ENCODE measurements at places on chromosomes 11 and 22.
A peak's percentile ranks its signal among the peaks of the same experiment; 100 is the strongest.

GRCh38 chr11:80284946-80285785, 844.3 kb upstream of the TENM4 start:
- DNase-seq: no peak

GRCh38 chr11:117996058-117996457, 9.9 kb downstream of the IL10RA start:
- no peak for DNase-seq

- DNase-seq: no peak
Observed at GRCh38 chr22:19983741-19984140, 32.9 kb downstream of the ARVCF start.

DNA sequence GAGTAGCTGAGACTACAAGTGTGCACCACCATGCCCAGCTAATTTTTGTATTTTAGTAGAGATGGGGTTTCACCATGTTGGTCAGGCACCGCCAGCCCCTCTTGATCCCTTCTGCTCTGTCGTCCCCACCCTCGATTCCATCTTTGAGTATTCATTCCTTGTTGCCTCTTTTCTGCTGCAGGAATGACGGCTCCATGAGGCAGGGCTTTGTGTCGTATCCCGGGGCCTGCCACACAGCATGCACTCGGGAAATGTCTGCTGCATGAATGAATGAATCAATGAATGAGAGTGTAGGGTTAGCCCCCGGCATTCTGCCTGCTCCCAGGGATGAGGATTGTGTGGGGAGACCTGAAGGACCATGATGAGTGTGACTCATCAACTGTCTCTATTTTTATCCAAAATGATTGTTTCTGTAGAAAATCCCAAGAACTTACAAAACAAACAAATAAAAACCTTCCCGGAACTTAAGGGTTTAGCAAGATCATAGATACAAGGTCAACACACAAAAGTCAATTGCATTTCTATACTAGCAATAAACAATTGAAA, 54.6 kb upstream of the SLC22A12 start:
- no peak for DNase-seq

DNA sequence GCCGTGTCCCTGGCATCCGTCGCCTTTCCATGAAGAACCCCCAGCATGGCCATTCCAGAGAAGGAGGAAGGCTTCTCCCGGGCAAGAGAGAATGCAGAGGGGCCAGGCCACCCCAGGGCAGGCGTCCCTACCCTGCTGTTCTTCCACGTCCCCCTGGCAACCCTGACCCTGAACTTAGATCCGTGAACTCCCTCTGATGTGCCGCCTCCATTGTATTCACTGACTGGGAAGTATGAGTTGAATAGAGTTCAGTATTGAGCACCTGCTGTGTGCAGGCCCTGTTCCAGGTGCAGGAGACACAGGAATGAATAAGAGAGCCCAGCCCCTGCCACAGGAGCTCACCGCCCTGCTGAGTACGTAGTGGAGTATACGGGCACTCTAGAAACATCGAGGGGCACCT, 29.1 kb upstream of the RELT start:
- DNase-seq: no peak

DNA sequence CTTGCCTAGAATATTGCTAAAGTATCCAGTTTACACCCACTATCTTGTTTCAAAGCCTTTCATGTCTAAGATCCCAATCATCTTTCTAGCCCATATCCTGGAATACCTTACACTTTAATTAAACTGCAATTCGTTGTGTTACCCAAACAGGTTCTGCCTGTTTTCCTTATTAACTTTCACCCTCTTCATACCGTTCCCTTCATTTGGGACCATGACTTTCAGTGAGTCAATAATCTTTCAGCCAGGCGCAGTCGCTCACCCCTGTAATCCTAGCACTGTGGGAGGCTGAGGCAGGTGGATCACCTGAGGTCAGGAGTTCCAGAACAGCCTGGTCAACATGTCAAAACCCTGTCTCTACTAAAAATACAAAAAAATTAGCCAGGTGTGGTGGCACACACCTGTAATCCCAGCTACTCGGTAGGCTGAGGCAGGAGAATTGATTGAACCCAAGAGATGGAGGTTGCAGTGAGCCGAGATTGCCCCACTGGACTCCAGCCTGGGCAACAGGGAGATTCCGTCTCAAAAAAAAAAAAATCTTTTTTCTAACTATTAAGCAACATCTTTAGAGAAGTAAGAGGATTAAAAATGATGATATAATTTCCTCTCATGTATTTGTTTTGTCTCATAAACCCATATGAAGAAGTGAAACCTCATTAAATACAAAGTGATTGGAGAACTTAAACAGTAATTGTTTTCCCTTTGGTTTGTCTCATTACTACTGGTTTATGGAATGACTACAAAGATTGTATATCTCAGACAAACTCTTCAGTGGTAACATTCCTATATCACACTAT, 20.7 kb downstream of the DMC1 start:
- DNase-seq: no peak

- no peak for DNase-seq
Observed at GRCh38 chr11:46674463-46675287, 25.7 kb downstream of the ARHGAP1 start.

GRCh38 chr22:49956914-49957825, 3.4 kb upstream of the PIM3 start:
- DNase-seq: no peak

DNA sequence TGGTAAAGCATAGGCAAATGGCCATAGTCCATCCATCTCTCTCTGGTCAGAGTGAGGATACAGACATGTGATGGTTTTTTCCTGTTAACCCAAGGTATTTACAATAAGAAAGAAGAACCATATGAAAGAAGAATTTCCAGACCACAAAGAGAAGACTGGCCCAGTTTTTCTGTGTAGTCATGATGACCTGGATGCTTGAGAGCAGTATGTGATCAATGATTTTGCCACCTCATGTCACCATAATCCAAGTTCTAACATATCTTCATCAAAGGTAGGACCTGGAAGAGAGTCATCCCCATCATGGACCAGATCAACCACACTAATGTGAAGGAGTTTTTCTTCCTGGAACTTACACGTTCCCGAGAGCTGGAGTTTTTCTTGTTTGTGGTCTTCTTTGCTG, at the start of gene OR4D6:
Gene OR4D6, plus strand, starts transcription at position 301 of the 400 bp plus-strand sequence. Its CDS starts 0 bp downstream, at position 301.
- no peak for DNase-seq

GRCh38 chr11:75565221-75565814, 3.3 kb downstream of the SERPINH1 start:
- no peak for DNase-seq

DNA sequence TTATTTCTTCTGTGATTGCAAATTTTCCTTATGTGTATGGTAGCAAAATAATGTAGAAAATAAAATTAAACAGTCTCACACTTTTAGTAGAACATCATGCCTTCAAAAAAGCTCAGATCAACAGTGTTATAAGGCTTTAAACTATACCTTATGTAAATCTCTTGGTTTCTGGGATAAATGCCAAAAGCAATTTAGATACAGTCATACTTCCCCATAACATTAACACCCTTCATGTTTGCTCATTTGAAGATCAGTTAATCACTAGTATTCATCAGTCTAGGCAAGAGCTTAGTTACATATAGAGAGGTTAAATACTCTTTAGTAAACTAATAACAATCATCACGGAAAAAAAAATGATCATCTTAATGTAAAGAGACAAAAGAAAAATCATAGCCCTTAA, 421.8 kb upstream of the ANO3 start:
- DNase-seq: no peak

DNA sequence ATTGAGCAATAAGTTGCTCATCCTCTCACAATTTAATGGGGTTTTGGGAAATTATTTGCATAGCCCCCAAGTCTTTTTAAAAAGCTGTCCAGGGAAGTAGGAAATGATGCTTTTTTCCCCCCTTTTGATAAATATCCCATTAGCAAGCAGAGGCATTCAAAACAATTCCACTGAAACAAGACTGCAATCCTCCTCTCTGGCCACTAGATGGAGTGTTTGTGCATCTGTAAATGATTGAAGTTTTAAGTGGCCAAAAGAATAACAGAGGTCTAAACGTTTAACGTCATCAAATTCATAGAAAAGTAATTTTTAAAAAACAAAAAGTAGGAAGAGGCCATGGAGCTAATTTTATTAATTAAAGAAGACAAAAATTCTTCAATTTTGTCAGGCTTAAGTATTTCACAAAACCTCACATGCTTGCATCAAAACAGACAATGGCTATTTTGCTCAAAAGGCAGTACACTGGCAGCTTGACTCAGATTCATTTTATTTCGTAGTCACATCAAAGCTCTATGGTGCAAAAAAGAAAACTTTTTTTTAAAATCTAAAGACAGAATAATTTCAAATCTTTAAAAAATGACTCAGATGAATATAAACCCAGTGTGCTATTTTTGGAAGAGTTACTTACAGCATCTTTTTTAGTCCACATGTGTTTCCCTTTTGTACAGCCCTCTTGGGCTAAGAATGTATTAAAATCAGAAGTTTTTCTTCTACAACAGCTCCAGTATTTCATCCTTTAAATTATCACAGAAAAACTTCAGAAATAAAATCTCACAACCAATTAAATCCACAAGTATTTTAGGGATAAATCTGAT, 17.8 kb downstream of the CHORDC1 start:
- no peak for DNase-seq

DNA sequence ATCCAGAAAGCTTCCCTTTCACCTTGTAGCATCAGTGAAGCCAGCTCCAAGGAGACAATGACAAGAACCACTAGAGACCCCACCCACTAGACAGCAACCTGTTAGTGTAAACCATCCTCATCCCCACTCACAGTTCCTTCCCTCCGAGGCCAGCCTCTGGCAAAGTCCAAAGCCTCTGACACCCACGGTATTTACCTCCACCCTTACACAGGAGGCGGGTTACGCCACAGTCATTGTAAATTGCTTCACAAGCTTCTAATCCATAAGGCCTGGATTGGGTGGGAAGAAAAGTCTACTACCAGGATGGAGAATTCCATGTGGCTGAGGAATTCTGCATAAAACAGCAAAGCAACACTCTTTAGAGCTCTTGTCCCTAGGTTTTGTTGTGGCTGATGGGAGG, 287.4 kb downstream of the BUD13 start:
- no peak for DNase-seq

- DNase-seq: peak; percentile 61
Observed at GRCh38 chr11:72683782-72684200, 9.6 kb upstream of the PDE2A start.

DNA sequence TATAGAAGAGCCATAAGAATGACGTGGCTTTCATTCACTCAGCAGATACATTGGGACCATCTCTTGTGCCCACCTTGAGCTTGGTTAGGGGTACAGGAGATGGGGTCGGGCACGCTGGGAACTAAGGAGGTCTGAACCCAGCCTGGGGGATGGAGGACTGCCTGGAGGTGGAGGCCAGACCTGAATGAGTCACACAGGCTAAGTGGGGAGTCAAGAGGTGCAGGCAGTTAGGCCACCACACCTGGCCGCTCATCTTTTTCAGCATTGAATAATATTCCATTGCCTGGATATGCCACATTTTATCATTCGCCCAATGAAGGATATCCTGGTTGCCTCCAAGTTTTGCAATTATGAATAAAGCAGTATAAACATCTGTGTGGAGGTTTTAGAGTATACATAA, 3.8 kb upstream of the PPIL2 start:
- no peak for DNase-seq

- no peak for DNase-seq
Observed at GRCh38 chr11:67290801-67291200, 1.7 kb downstream of the ANKRD13D start.

GRCh38 chr11:69437001-69437875, 44.2 kb upstream of the LINC01488 start:
- no peak for DNase-seq

DNA sequence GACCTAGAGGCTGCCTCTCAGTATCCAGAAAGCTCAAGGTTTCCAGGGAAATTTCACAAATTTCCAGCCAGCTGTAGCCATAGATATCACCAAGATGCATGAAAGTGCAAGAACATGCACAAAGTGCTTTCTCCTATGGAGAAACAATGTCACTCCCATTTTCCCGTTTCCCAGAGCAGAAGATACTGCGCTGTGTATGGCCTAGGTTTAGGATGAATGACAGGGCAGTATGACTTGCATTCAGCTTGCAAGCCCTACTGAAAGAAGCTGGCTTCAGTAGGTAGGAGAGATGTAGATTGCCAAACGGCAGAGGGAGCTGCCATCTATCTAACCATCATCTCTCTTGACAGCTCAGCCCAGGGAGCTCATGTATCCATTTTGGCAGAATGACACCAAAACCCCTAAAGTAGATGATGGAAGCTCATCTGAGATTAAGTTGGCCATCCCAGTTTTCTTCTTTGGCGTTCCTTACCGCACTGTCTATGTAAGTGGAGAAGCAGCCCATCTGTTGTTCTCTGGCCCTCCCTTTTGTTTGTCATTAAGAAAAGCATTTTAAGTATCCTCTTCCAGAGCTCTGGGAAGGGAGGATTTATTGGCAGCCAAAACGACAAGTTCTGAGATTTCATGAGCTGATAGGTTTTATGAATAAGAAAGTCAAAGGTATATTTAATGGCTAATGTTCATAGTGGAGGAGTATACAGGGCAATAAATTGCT, 4.6 kb downstream of the TECTA start:
- no peak for DNase-seq

- no peak for DNase-seq
Observed at GRCh38 chr11:113279591-113279990, 34.8 kb upstream of the TTC12 start.

- DNase-seq: peak; percentile 15
Observed at GRCh38 chr11:107689317-107690202, 22.3 kb downstream of the SLN start.

- DNase-seq: no peak
Observed at GRCh38 chr11:116857936-116858335, 20.5 kb upstream of the APOA1 start.

- no peak for DNase-seq
Observed at GRCh38 chr11:108887436-108888238, 222.8 kb downstream of the DDX10 start.

DNA sequence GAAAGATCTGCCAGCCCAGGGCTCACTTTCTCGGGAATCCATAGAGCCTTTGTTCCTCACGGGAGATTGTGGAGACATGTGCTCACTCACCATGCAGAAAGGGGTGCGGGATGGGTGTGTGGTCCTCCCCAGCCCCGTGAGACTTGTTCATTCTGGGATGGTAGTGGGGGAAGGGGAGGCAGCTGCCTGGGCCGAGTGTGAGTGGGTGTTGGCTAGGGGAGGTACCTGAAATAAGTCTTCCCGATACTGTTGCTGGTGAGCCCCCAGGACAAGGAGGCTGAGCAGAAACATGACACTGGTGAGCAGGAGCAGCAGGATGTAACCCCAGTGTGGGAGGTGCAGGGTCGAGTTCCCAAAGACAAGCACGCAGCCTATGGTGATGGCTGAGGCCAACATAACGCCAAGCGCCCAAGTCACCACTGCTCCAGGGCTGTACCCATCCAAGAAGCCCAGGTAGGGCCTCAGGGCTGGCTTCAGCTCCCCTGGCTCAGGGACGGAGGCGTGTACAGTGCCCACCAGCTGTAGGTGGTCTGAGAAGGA, 2.8 kb downstream of the SLC7A4 start:
- DNase-seq: no peak
